Effector CD8-positive, alpha-beta T cell (primary cell): ENCODE measurements at places on chromosomes 3 and 15.

DNA sequence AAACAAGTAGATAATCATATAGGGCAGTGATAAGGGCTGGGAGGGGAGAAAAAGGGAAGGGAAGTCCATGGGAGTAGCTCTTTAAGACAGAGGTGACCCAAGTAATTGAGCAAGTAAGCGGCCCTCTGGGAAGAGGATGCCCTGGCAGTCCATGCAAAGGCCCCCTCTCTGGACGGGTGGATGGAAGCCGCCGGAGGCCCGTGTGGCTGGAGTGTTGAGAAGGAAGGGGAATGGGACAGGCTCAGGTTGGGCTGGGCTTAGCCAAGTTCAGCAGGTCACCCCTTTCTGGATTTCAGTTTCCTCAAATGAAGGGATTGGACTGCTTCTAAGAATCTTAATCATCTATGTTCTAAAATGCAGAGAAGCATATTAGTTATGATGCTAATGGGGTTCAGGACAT lies 32.4 kb upstream of the TRPM1 start:
- DNase-seq, result no peak

DNA sequence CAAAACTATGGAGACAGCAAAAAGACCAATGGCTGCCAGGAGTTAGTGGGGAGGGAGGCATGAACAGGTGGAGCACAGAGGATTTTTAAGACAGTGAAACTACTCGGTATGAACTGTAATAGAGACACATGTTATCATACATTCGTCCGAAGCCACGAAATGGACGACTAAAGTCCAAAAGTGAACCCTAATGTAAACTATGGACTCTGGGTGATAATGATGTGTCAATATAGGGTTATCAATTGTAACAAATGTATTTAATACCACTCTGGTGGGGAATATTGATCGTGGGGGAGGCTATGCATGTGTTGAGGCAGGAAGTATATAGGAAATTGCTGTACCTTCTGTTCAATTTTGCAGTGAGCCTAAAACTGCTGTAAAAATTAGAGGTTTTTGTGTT lies 107.0 kb downstream of the CPN2 start:
- DNase-seq, result no peak

GRCh38 chr3:161050935-161051334 lies 54.2 kb downstream of the B3GALNT1 start:
- no peak for DNase-seq

- DNase-seq, result no peak
These were observed 12.7 kb downstream of the CNTN3 start for GRCh38 chr3:74601793-74602192.

DNA sequence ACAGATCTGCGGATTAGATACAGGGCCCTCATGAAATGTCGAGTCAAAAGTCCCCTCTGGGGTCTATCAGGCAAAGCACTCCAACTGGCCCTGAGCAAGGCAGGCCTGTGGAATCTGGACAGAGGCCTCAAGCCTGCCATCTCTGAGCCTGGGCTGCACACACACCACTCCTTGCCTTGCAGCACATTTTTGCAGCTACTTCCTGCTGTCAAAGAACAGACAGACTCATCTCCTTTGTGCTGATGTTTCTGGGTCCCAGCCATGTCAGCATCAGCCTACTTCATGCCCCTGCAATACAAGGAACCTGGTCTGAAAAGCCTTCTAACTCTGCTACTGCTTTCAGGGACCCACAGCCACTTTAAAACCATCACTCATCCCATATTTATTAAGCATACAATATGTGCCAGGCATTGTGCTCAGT lies 60.6 kb upstream of the IL12A start:
- no peak for DNase-seq

DNA sequence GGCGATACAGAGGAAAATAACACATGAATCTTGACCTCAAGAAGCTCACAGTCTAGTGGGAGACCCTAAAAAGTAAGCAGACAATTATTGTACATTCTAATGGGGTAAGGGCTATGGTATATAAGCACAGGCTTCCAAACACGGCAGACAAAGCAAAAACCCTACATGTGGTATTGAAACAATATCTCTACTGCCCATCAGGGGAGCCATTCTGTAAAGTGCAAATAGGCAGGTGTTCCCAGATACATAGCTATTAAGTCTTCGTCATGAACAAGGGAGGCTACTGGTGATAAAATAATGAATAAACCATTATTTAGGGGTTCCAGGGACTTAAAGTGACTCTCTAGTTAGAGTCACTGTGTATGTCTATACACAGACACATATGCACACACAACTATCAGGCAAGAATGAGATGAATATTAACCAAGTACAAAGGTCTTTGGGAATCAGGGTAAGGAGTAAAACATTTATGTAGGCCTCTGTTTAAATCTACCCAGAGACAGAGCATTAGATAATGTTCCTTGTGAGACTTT lies 38.7 kb upstream of the ASB14 start:
- no peak for DNase-seq

DNA sequence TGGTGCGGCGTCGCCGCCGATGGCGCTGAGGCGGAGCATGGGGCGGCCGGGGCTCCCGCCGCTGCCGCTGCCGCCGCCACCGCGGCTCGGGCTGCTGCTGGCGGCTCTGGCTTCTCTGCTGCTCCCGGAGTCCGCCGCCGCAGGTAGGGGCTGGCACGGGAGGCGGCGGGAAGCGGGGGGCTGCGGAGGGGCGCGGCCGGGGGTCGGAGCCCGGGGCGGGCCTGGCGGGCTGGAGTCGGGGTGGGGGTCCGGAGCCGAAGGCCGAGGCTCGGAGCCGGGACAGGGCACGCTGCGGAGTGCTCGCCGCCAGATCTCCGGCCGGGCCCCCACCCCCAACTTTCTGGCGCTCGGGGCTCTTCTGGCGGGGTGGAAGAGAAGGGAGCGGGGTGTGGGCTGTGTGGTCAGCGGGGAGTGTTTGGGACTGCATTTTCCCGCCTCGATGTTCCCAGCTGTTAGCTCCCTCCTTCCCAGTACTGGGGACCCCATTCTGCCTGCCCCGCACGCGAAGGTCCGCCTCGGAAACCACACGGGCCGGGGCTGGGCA lies 299 bp downstream of the TYRO3 start:
- DNase-seq, result no peak

DNA sequence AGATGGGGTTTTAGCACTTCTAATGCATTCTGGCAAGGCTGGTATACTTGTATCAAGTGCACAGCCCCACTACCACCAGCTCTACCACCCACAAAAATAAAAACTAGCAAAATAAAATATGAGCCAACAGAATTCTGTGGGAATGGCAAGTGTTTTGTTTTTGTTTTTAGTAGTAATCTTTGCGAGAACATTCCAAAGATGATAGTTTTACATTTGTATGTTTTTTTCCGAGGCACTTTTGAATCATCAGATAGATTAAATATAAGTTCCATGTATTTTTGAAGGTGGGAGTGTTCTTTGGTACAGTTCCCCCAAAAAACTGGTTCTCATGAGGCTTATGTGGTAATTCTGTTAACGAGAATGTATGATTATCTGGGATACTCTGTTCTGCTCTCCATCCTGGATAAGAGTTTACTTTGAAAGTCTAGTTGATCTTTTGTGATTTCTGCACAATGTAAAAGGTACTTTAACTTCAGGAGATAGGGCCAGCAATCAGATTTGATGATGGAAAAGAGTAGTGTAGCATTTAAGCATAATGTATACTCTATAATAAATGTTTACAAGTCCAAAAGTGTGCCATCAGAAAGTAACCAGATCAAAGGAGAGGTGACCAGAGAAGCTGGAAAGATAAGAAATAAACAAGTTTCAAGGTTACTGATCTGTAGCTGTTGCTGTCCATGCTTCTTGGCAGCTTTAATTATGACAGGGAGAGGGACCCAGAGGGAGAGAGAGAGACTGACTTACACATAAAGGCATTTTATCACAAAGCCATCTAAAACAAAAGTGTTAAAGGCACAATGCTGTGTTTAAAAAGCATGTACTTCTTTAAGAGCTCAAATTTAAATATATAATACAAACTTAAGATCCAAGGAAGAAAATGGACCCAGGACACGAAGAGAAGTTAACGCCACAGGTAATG lies 130.9 kb downstream of the PGPEP1L start:
- DNase-seq, result no peak

- no peak for DNase-seq
These were observed 75.7 kb upstream of the PRR23C start for GRCh38 chr3:139120086-139121056.

DNA sequence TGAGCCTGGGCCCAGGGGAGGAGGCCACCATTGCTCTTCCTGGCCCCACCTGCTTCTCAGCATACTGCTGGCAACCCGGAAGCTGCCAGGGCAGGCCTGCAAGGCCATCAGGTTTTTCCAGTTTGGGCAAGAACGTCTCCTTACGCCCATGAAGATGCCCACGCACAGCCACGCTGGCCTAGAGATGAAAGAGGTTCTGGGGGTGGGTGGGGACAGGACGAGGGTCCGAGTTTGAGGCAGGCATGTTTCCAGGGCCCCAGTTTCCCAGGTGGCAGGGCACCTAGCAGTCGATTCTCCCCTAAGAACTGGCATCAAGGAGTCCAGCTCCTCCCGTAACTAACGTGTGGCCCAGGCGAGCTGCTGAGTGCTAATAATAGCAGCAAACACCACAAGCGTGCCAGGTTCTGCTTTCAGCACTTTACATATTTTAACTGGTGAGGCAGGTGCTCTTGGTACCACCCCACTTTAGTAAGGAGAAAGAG lies 45.8 kb downstream of the ZNF710 start:
- no peak for DNase-seq

DNA sequence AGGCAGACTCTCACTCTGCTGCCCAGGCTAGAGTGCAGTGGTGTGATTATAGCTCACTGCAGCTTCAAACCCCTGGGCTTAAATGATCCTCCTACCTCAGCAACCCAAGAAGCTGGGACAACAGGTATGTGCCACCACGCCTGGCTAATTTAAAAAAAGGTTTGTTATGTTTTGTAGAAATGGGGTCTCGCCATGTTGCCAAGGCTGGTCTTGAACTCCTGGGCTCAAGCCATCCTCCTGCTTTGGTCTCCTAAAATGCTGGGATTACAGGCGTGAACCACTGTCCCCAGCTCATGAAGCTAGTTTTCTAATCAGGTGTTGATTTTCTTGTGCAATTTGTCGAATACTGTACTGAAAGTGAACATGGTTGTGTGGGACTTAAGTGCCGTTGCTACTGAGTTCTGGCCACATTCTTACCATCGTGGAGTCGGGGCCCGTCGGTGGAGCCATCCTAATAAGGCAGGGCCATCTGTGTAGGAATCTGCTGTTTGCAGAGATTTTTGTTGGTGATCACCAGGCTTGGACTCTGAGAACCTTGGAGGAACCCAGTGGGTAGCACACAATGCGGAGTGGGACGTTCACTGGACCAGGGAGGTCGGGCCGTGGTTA lies 193.2 kb downstream of the GOLGA6L6 start:
- DNase-seq, result no peak

DNA sequence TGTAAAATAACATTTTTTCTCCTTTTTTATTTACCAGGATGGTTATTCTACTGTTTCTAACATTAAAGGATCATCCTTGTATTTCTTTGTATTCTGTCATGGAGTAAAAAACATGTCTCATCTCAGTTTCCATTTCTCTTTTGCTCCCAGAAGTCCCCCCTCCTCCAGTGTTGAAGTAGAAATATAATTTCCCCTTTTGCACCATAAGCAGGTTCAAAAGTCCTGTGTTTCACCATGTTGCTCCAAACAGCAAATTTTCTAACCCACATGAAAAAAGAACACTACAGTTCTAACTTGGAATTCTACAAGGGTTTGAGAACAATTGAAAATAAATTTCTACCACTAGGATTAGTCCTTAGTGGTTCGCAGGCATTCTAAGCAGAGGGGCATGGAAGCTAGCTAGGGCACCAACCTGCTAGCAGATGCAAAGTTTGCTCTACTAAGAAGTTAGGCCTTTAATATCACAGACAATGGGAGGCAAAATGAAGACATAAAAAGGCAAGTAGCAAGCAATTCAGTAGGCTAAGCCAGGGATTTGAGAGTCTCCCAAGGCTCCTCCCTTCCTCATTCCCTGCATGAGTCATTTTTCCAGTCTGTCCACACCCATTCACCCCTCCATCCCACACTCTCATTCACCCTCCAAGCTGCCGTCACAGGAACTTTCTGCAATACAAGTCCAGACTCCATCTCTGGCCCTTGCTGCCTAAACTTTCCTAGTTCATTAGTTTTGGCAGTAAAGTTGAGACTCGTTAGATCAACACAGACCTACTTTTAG lies 2.3 kb upstream of the MBNL1 start:
- DNase-seq, result no peak

- DNase-seq, result no peak
These were observed 43.7 kb downstream of the PCSK6 start for GRCh38 chr15:101445562-101446517.

DNA sequence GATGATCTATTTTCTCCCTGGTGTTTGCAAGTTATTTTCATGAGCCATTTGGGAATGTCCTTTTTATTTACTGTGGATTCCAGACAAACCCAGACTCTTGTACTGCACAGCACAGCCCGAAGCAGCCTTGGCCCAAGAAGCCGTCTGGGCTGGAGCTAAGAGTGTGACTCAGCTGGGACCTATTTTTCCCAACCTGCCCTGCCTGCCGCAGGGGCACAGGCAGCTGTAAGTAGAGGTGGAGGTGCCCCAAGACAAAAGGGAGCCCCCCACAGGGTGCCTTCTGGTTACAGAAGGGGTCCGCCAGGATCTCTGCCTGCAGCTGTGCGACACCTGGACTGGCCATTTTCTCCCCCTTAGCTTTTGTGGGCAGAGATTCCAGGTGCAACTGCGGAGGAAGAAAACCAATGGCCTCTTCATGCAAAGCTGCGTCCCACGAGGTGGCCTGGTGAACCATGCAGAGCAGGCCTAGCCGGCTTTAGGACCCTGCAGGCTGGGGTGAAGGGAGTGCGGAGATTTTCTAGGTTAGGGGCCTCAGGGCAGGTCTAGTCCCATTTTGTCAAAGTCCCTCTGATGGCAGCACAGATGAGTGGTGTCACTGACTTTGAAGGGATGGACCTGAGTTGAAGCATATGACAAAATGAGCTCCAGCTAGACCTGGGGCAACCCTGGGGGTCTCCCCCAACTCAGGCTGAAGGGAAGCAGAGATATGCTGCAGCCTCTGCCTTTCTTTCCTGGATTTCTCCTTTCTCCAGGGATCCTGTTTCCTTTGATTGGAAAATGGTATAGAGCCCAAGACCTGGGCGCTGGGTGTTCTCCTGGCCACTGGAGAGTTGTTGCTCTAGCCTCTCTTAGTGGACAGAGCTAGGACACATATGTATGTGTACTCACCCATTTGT lies 131.2 kb downstream of the KLF13 start:
- DNase-seq, result no peak

- DNase-seq, result no peak
These were observed 52.4 kb upstream of the CHST2 start for GRCh38 chr3:143067201-143067600.

DNA sequence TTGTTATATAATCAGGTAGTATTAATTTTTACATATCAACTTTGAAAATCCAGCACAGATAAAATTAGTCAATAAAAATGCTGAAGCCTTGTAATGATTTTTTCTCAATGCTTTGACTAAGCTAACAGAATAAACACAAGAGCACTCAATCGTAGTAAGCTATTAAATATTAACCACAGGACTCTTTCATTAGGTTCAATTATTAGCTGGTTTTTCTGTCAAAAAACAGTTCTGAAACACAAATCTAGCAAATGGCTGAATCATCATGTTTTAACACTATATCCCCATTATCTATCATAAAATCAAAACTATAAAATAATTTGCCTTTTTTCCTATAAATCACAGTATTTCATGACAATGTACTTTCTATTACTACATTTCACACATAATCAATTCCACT lies 69.6 kb downstream of the PLOD2 start:
- no peak for DNase-seq

GRCh38 chr3:4313606-4314293 lies 10.6 kb downstream of the SETMAR start:
- no peak for DNase-seq

- no peak for DNase-seq
These were observed 34.2 kb upstream of the NR2F2 start for GRCh38 chr15:96296264-96296663.
